HT1080 (cell line): ENCODE measurements at places on chromosomes 5 and 9.

- DNase-seq, result no peak
These were observed 1.5 kb upstream of the RNF180 start for GRCh38 chr5:64164166-64164565.

DNA sequence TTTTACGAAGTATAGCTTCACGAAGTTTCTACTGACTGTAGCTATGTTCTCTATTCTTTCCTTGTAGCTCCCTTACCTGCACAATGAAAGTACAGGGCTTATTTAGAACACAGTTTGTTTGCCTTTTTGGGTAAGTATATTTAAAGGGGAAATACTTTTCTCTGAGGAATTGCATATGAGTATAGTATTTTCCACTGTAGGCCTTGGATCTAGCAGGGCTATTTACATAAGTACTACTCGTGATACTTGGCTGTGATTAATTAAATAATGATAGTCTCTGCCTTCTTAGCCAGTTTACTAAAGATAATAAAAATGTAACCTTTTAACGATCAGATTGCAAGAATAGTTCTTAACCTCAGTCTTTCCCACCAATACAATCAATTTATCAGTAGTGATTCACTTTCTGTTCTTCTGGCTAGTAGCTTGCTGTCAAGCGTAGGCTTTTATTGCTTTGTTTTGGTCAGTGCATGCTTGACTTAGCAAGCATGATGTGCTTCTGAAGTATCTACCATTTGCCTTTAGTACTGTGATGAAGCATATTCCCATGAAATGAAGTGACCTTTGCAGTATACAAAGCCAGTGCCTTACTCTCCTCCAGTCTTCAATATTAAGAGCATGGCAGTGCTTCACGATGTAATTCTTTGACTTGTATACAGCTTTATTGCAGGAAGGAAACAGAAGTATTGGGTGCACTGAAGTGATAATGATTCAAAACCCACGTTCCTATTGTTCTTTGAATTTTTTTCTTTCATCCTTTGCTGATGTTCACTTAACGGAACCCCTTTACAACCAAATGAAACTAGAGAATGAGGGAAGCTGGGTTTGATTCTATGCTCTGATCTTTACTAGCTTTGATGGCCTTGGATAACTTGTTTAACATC lies 64.2 kb downstream of the SLC44A1 start:
- DNase-seq, result no peak

DNA sequence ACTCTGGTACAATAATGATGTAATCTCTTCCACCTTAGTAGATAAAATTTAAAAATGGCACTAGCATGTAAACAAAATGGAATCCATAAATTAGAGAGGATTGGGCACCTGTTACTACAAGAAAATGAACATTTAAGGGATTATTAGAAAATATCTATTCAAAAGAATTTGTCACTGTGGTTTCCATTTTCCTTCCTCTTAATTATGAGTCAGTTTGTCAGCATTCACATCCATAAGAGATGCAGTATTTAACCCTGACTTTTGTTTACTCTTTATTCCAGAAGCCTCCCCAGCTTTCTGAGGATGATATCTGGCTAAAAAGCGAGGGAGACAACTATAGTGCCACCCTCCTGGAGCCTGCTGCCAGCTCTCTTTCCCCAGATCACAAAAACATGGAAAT lies 72.1 kb downstream of the C9orf152 start:
- no peak for DNase-seq

- DNase-seq, result no peak
These were observed 140.6 kb downstream of the ERCC6L2 start for GRCh38 chr9:96015876-96016686.

GRCh38 chr5:36647046-36647445 lies 40.6 kb downstream of the SLC1A3 start:
- DNase-seq, result no peak

DNA sequence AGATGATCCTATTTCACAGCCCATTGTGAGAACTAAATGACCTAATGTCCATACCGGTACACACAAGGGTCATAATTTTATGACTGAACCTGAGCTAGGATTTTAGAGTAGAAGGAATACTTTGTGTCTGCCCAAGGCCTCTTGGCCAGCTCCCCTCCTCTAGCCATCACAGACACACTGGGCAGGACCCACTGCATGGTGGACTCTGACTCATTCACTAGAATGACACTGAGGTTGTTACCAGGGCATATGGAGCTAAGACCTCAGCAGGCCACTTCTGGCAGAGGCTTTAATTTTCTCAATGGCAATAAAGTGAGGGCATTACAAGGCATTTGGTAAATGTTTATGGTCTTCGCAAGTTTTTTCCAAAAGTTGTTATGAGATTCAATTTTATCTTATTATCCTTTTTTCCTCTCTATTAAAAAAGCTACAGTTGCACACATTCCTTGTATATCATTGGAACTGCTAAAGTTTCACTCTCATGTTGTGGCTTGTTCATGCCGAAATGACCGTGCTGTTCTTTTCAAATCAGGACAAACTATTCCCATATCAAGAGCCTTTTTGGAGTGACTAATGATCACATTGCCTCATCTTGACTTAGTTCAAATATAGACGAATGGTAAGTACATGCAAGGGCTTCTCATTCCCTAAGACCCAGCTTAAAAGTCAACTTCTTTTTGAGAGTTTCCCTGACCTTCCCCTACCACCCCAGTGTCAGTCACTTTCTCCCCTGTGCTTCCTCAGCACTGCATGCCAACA lies 595.7 kb downstream of the ACTL7B start:
- DNase-seq, result no peak

DNA sequence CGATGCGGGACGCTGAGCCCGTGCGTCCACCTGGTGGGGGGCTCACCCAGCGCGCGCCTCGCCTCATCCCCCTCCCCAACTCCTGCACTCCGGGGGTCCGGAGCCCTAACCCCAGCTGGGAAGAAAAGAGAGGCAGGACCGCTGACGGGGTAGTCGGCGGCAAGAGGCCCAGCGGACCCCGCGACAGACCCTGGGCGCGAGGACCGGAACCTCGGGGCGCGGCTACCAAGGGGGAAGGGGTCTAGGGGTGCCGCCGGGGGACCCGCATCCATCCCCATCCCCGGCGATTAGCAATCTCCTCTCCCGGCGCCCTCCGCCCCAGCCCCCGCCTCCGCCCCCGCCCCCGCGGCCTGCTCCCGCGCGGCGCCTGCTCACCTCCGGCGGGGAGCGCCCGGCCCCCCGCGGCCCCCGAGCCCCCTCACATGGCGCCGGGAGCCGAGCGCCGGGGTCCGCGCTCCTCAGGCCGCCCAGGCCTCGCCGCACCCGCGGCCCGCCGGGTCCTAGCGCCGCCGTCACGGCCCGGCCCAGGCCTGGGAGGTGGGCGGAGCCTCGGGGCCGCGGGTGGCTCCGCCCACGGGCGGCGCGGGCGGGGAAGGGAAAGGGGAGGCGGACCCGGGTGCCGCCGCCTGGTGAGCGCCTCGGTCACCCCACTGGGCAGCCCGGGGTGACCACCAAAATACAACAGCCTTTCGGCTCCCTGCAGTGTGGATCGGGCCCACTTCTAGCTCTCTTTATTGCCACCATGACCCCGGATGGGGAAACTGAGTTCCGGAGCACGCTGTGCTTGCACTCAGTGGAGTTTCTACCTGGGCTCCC lies at the start of gene ST6GALNAC6:
Gene ST6GALNAC6, minus strand, starts transcription at position 476 of the 816 bp plus-strand sequence. CDS start 1,622 bp downstream, outside the sequence.
- DNase-seq, result no peak

- no peak for DNase-seq
These were observed 109.0 kb downstream of the COL5A1 start for GRCh38 chr9:134750450-134751155.

GRCh38 chr9:37746448-37747270 lies 6.9 kb upstream of the TRMT10B start:
- no peak for DNase-seq

DNA sequence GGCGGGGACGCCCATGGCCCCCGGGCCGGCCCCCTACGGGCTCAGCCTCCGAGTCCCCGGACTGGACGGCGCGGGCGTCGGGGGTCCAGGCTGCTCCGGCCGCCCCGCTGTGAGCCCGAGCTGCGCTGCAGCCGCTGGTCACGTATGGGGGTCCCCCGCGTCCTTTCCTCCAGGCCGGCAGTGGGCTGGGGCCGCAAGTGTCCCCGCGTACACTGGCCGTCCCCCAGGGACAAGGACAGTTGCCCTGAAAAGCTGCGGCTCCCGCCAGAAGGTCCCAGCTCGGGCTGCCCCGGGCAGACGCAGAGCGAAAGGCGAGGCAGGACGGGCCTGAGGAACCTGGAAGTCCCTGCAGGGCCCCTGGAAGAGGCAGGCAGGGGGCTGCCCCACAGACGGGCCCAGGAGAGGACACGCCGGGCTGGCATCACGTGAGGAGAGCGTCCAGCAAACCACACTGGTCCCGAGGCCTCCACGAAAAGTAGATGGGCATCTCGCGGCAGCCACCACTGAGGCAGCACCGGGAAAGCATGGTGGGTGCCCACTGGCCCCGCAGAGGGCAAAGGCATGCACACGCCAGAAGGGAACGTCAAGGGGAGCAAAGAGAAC lies 3.3 kb upstream of the NKD2 start:
- DNase-seq, result no peak

- DNase-seq, result no peak
These were observed 29.6 kb upstream of the PRDM12 start for GRCh38 chr9:130634801-130635200.

DNA sequence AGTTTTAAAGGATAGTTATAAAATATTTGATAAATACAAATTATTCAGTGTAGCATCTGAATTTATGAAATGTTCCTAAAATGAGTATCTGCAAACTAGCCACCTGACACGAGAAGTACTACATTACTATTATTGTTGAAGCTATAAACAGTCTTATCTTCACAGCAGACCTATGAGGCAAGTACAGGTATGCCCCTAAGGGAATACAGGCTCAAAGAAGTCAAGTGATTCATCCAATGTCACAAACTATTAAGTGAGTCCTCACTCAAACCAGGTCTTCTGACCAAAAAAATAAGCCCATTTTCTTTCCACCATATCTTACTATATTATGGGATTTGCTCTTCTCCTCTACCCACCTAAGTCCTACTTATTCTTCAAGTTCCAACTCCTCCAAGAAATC lies 28.7 kb downstream of the STRBP start:
- no peak for DNase-seq

GRCh38 chr5:115930630-115931337 lies 31.5 kb upstream of the LVRN start:
- no peak for DNase-seq

DNA sequence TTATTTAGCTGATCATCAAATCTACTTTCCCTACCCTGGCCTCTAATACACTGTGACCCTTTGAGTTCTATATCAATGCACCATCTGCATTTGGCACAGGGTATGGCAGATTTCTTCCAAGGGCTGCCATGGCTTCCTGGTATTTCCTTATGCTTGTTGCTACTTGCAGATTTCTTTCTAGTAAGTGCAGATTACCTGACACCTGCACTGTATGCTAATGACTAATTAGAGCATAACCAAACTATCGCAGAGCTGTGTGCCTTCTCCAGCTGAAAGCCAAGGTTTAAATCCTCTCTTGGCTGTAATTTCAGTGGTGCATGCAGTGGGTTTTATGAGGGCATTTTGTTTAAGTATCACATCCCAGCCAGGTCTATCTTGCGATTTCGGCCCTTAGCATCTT lies 293.7 kb downstream of the KIF4B start:
- no peak for DNase-seq

- DNase-seq, result no peak
These were observed 5.5 kb upstream of the N4BP3 start for GRCh38 chr5:178107756-178108310.

DNA sequence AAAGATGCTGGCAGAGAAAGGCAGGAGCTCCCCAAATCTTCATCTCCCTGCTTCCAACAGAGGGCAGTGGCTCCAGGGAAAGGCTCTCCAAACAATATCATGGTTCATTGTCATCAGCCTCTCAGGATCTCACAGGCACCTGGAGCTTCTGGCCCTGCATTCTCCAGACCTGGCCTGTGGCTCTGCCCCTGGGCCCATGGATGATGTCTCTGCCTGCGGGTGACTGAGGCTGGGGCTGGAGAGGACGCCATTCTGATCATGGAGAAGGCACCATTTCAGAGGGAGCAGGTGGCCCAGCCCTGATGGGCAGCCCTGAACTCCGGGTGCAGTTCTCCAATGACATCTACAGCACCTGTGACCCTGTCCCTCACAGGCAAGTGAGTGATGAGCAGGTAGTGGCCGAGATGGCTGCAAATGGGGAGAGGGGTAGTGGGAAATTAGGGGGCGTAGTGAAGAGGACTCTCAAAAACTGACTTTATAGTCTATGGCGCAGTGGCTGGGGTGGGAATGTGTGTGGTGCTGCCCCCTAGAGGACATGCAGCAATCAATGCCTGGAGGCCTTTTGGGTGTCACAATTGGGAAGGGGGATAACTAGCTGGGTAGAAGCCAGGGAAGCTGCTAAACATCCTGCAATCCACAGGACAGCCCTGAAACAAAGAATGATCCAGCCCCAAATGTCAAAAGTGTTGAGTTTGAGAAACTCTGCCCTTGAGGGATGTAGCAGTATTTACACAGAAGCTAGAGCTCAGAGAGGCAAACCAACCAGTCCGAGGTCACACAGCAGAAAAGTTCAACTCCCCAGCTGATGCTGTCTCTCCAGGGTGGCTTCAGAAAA lies 3.2 kb downstream of the SH3PXD2B start:
- DNase-seq, result peak; percentile 15

DNA sequence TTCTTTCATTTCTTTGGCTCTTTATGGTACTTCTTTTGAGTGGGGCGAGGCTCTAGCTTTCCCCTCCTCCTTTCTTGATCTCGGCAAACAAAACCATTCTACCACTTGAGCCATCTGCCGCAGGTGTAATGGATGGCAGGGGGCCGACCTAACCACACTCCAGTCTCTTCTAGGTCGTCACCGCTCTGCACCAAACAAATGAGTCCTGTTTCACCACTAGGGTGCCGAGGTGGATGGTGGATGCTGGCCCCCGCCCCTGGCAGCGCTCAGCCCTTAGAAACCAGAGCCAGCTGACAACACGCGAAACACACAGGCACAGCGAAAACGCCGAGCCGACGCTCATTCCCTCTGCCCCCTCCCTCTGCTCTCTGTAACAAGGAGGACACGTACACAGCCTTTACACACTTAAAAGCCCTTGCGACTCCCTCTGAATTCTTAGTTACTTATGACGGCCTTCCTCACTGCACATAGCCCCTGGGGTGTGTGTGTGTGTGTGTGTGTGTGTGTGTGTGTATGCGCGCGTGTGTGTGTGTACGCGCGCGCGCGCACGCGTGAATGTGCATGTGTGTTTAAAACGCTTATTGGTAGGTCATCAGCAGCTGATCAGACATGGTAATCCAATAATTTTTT lies 199.4 kb downstream of the MEF2C start:
- no peak for DNase-seq

GRCh38 chr5:174454464-174454863 lies 269.9 kb upstream of the MSX2 start:
- DNase-seq, result no peak

GRCh38 chr5:174935854-174936474 lies 211.6 kb downstream of the MSX2 start:
- peak; percentile 40 for DNase-seq

DNA sequence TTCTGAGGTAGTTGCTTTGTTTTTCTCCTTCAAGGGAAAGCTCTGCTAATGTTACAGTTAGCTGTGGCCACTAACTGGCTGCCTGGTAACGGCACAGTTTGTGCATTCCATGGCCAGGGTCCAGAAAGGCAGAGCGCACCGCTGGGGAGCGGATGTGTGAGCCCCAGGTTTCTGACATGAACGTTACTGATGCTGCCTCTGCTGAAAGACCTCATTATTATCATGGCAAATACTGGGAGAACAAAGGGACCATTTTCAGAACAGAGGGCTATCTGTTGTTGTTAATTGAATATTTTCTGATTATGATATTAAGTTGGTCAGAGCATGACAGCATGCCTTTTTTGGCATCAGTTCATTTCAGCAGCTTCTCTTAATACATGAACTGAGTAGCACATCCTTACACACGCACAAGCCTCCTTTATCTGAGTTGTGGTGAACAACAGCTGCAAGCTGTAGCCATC lies 134.1 kb downstream of the NUDT12 start:
- no peak for DNase-seq
